ENCODE measurements at places on chromosomes 5 and 9.

DNA sequence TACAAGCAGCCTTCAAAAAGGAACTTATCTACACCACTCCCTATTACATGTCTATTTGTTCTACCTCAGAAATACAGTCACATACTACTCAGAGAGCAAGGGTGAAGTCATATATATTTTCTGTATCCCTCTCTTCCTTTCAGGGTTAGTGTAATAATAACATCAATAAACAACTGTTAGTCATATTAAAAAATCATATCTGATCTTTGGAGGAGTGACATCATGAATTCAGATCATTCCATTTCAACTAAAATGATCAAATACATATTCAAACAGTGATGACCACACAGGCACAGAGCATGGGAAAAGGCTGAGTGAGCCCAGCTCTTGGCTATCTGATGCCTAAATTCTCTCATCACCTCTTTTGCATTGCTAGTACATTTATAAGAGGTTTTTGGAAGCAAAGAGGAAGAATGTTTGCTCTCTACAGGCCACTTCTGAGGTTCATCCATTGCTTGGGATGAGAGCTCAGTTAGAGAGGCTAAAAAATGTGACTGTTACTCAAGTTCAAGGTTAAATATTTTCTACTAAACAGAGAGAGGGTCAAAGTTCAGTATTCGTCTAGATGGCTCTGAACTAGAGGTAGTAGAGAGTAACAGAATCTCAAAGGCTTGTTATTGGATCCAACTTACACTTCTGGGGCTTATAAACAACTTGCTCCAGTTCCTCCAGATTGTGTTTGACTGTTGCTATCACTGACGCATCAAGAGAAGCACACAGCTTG is 39.0 kb downstream of the RIGI start:
- DNase-seq, result no peak

DNA sequence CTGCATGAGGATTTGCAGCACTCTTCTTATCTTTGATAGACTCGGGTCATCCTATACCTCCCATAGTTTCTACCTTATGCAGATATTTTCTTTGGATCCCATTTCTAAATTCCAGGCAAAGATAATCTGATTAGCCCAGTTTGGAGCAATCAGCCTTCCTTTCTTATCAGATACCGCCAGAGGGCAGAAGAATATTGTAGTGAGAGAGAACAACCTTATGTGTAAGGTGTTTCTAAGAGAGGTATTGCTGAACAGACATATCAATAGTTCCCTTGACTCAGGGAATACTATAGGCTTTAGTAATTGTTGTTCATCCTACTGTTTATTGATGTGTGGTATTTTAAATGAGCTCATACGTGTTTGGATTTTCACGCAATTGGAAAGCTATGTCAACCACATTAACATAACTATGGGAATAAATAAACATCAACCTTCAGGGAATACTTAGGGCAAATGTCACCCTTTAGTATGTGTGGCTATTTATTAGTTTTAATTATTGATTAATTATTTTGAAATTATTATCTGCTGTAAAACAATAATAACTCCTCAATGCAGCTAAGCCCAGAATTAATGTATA is 1435.2 kb upstream of the CDH9 start:
- DNase-seq, result no peak

- DNase-seq, result peak; percentile 54
Observed at GRCh38 chr5:62779010-62779422, 200.4 kb downstream of the LRRC70 start.

GRCh38 chr5:39264528-39264927 is 45.2 kb upstream of the FYB1 start:
- DNase-seq, result no peak

DNA sequence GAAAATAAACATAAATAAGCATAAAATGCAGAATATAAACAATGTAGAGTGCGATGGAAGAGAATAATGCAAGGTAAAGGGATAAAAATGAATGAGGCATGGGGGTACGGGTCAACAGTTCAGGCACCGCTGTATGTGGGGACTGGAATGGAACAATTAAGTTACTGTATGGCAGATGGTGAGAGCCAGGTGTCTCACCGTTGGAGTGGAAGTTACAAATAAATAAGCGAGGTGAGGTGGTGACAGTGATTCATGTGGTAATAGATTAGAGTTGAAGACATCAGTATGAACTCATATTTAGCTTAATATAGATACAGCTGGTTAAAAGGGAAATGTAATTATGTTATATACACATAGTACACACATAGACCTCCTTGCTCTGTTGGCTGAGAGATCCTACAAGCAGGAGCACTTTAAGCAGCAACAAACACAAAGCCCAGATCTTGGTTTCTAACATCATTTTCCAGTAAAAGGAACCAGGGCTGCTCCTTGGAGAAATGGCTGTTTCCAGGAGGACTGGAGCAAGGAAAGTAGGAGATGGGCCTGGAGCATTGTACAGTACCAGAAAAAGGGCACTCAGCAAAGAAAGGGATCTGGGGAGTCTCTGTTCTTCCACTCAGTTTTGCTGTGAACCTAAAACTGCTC is 2.4 kb upstream of the OMD start:
- peak; percentile 80 for DNase-seq

GRCh38 chr5:55230086-55230629 is 3.0 kb upstream of the MCIDAS start:
- no peak for DNase-seq

DNA sequence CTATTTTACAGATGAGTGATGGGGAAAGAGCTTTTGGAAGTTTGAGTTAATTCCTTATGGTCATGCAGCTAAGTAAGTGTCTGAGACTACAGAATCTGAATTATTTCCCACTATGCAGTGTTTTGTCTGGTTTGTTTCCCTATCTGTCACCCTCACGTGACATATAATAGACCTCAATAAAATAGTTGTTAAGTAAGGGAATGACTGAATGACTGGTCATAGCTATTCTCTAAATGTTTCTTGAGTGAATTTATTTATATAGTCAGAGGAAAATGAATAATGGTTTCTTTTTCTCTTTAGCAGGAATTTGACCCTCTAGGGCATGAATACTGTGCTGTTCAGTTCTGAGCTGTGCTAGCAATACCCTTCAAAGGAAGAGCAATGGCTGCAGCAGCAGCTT is 10.3 kb downstream of the TRIM32 start:
- no peak for DNase-seq

DNA sequence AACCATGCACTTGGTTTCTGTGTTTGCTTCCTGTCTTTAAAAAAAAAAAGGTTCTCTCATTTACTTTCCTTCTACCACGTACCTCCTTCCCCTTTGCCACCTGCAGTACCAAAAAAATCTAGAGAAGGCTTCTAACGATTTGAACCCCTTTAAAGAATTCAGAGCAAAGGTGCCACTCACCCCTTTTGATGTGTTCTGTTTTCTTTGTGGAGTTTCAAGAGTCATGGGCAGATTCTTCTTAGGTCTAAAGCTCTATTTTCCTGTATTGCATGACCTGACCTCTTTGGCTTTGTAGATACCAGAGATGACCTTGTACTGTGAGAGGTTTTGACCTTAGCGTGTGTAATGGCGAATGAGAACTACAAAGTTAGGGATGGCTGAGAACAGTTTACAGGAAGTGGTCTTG is 29.0 kb downstream of the TXNDC8 start:
- DNase-seq, result no peak

- no peak for DNase-seq
Observed at GRCh38 chr9:2718001-2718697, 839 bp downstream of the KCNV2 start.

- no peak for DNase-seq
Observed at GRCh38 chr5:167720259-167720658, 571.2 kb upstream of the WWC1 start.

DNA sequence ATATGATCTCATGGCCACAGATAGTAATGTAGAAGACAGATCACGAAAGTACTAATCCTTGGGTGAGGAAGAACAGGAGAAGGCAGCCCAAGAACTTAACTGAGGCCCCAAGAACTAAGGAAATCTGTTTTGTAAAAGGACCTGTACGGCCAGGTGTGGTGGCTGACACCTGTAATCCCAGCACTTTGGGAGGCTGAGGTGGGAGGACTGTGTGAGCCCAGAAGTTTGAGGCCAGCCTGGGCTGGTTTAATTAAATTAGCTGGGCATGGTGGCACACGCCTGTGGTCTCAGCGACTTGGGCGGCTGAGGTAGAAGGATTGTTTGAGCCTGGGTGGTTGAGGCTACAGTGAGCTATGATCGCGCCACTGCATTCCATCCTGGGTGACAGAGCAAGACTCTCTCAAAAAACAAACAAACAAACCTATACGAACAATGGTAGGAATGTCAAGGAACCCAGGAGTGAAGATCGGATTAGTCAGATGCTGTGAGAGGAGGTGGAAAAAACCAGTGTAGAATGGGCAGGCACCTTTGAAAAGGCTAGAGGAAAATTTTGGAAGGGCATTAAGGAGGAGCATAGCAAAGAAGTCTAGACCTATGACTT is 283.8 kb upstream of the DMRT1 start:
- DNase-seq, result no peak

- DNase-seq, result no peak
Observed at GRCh38 chr9:122151267-122151828, 8.2 kb downstream of the NDUFA8 start.

GRCh38 chr9:3508078-3508431 is 17.7 kb downstream of the RFX3 start:
- no peak for DNase-seq

GRCh38 chr5:129459777-129460671 is at the start of gene ADAMTS19:
Gene ADAMTS19 (plus strand): TSS chr5:129460298. CDS start chr5:129460392, 94 bp downstream.
- DNase-seq, result peak; percentile 82

DNA sequence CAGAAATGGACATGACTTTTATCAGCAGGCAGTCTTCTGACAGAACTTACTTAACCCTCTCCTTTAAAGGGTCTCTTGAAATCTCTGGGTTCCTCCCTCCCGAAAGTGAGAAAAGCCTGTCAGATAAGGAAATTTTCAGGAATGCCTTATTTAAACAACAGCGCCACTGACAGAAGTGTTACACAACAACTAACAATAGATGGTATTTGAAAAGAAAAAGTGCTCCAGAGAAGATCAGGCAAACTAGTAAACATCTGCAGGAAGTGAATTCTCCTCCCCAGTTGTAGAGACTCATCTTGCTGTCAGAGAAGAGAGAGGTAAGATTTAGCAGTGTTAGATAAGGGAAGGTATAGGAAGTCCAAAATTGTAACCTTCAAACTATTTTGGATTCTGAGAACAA is 107.2 kb upstream of the NFIL3 start:
- no peak for DNase-seq

GRCh38 chr5:105030153-105030552 is 1467.6 kb upstream of the NUDT12 start:
- no peak for DNase-seq

GRCh38 chr5:1201327-1202025 is at the start of gene SLC6A19:
Gene SLC6A19 (plus strand): TSS chr5:1201595. CDS start chr5:1201651, 56 bp downstream.
- no peak for DNase-seq

GRCh38 chr9:8895106-8895860 is 1095.7 kb upstream of the DMAC1 start:
- peak; percentile 62 for DNase-seq

DNA sequence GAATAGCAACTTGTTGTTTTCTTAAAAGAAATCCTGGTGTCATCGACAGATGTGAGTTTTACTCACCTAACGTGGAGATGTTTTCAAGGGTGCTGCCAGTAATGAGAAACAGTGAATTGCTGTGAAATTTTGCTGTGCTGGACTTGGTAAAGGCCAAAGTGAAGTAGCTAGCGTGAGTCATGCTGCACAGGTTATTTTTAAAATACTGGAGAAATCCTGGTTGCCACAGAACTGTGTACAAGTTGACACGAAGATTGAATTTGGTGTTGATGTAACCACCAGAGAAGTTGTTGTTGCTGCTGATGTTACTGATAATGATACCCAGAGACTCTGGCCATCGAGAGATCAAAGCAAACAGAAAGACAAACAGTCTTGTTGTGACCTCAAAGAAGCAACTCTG is 187.9 kb upstream of the NFIL3 start:
- DNase-seq, result no peak

GRCh38 chr5:142826741-142827492 is 56.7 kb downstream of the ARHGAP26 start:
- no peak for DNase-seq

- DNase-seq, result no peak
Observed at GRCh38 chr5:132787076-132787475, 10.0 kb upstream of the SEPTIN8 start.

GRCh38 chr9:120998111-120998510 is 52.0 kb downstream of the C5 start:
- DNase-seq, result no peak

DNA sequence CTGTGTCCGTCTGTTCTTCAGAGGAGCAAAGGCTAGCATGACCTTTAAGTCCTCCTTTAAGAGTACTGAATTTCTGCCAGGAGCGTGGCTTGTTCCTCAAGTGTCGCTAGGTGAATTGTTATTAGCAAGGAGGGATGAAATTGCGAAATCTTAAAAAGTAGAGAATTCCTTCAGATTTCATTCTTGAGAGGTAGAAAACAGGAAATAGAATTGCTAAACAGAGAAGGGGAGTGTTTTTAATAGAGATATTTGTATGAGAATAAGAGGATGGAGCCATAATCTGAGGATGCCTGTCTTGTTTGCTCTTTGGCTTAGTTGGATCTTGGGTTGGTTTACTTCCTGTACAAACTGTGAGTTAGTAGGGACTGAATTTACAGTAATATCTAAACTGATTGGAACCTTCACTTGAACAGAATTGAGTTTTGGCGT is 39.2 kb downstream of the EXOSC2 start:
- DNase-seq, result peak; percentile 38

GRCh38 chr9:117725426-117725887 is 21.3 kb downstream of the TLR4 start:
- DNase-seq, result no peak

GRCh38 chr5:39541920-39542319 is 117.1 kb upstream of the DAB2 start:
- DNase-seq, result no peak

- DNase-seq, result no peak
Observed at GRCh38 chr5:10580531-10581423, 16.9 kb downstream of the ANKRD33B start.

- DNase-seq, result no peak
Observed at GRCh38 chr5:96709152-96709821, 47.1 kb downstream of the CAST start.

DNA sequence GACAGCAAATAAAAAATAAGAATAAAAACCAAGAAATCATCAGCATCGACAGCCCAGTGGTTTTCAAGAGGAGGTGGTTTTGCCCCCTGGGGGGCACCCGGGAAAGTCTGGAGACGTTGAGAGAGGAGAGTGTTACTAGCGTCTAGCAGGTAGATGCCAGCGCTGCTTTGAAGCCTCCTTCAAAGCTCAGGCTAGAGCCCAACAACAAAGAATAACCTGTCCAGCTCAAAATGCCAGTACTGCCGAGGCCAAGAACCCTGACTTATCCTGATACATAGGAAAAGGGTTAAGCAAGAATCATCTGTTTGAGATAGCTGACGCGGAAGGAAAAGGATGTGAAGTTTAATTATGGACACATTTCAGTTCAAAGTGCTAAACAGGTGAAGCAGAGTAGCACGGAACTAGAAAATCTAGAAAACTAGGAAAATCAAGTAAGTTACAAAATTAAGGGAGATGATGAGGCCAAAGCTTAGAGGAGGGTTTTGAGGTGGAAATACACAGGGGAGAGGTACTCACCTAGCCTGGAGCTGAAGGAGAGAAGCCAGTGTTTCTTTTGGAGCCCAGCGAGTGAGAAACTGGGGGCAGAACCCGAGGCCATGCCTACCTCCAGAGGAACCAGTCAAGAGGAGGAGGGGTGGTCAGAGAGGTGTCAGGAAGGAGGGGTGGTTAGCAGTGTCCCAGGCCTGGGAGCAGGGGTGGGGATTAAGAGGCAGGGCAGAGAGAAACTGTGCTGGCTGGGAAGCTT is 121.0 kb upstream of the RETREG1 start:
- DNase-seq, result no peak

Measured in muscle of leg (tissue), 16 donors.